ENCODE measurements at places on chromosomes 1 and 21.

- no peak for DNase-seq
These were observed 37.8 kb upstream of the IRF2BP2 start for GRCh38 chr1:234647758-234648157.

GRCh38 chr1:94804442-94804837, 15.7 kb upstream of the SLC44A3 start:
- no peak for DNase-seq

DNA sequence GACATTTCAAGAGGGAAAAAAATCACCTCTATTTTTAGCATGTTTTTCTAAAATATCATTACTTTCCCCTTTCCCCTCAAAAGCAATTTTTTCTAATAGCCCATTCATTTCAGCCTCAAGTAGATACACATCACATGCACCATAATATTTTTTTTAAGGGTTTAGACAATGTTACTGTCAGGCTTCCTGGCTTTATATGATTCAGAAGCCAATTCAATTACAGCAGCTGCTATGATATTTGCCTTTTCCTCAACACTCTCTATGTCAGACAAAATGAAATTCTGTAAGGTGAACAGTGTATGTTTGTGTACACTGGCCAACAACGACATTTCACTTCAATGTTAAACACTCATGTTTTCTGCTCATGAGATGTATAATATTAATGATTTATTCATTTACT, 46.5 kb downstream of the OMA1 start:
- no peak for DNase-seq

- no peak for DNase-seq
These were observed 13.5 kb downstream of the TNFSF4 start for GRCh38 chr1:173193639-173194038.

DNA sequence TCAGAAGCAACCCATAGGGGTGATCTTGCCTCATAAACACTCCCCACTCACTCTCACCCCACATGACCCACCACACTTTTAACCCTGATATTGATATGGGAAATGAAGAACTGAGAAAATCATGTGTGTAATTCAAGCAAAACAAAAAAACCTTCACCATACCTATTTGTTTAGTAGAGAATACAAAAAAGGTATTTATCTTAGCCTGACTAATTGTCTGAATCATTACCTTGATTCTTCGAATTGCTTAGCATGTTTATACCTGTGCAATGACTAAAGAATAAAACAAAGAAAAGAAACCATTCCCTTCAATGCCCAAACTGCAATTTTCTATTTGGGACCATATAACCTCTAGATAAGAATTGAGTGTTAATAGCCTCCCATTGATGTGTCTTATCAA, 1.8 kb downstream of the CLDN17 start:
- no peak for DNase-seq

- no peak for DNase-seq
These were observed 113.7 kb downstream of the RGL1 start for GRCh38 chr1:183918589-183918988.

DNA sequence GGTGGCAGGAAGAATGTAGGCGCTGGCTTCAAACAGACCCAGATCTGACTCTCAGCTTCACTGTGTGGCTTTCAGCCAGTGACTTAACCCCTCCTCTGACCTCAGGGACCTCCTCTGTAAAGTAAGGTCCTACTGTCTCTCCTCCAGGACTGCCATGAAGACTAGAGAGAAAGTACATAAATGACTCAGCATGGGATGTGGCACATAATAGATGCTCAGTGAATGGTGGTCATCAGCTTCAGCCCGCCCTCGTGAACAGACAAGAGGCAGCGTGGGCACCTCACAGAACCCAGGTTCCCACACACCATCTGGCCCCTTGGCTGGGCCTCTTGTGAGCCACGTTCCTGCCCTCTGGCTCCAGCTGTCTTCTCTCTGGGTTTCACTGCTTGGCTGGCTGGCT, 126.0 kb downstream of the SYF2 start:
- DNase-seq = no peak

GRCh38 chr1:50424045-50424883, 1.0 kb upstream of the DMRTA2 start:
- no peak for DNase-seq

DNA sequence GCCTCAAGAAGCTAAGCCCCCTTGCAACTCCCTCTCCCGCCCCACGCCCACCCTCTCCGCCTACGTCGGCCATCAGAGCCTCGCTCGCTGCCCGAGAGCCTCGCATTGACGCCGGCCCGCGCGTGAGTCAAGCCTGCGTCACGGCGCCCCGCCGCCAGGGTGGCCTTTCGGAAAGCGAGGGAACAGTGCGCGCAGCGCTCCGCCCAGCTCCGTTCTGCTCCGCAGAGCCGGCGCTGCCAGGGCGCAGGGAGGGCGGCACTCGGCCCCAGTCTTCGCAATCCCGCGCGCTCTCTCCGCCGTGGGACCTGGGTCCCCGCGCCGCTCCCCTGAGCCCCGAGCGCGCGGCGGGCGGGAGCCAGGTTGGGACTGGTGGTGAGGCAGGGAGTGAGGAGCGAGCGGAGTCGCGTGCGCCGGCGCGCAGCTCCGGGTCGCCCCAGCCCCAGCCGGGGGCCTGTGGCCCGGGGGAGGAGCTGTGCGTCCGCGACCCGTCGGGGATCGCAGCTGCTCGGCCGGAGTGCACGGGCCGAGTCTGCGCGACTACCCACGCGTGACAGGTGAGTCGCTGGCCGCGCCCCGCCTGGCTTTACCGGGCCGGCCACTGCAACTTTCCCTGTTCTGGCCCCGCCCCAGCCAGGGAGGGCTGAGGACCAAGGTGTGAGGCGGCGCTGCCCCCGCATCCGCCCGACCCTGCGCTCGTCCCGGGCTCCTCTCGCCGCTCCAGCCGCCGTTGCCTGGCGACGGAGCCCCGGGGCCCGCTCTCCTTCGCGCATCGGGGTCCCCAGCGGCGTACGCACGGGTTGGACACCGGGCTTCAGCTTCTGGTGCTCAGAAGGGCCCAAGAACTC, at the start of gene SLC6A17:
Gene SLC6A17, plus strand, starts transcription at position 165 of the 845 bp plus-strand sequence. CDS start 16,436 bp downstream, outside the sequence.
- DNase-seq = no peak

DNA sequence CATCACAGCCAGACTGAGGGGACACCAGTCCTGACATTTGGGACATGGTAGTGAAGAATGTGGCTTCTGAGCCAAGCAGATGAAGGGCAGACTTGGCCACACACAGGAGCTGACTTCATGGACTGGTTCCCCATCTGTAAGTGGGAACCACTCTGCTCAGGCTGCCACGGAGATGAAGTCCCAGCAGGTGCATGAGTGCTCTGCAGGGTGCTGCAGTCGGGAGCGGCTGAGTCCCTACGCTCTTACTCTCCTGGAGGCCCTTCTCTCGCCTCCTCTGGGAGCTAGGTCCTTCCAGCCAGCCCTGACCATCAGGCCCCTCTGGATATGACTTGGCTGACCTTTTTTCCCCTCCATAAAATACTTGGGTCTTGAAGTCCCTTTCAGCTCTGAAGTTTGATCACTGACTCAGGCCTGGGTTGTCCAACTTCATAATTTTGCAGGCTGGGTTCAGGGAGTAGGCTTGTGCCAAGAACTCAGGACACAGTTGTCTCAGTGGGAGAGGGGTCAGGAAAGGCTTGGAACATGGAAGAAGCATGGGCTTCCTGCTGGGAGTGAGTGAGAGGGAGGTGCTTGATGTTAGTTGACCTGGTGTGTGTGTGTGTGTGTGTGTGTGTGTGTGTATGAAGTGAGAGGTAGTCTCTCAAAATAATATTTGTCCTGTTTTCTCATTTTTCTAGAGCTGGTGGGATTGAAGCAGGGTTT, 21.0 kb upstream of the EPS8L3 start:
- no peak for DNase-seq

DNA sequence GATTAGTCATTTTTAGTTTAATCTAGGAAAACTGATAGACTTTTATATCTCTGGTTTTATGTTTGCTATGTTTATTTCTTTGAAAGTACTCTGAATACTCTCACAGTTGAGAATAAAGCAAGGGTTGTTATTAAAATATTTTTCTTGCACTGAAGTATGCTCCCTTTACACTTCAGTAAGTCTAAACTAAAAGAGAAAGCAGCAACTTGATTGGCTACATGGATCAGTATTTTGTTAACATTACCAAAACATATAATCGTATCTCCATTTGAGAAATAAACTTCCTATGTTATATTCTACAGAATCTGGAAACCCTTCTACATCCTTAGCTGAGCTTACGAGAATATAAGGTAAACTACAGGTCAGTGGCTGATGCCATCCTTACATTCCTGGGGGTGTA, 149.5 kb upstream of the HP1BP3 start:
- DNase-seq = no peak

DNA sequence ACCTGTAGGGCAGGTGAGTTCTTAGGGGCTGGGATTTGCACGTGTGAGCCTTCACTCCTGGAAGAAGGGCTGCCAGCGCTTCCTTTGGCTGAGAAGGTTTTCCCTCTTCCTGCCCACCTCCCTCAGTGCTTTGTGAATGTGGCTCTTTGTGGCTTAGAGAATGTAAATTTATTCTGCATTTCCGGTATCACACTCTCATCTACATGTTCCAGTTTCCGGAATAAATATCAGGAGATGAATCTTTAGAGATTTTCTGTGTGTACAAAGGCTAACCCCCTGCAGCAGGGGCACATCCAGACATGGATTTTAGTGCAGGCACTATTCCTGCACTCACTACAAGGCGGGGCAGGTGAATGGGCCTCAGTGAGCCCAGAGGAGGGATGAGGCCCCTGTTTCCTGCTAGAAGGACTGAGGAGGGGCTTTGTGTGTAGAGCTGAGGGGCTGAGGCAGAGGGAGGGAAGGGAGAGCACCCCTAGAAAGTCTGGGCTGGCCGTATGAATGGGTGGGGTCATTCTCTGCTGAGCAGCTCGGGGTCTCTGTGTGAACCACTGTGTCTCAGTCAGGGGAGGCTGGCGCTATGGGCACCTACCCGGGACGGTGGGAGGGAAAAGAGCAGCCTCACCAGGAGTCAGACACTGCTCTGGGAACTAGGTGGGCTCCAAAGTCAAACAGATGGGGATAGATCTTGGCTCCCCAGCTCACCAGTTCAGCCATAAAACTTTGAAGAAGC, 207.5 kb downstream of the MATN1 start:
- no peak for DNase-seq

- DNase-seq = no peak
These were observed 39.3 kb downstream of the HLCS start for GRCh38 chr21:36926989-36927718.

DNA sequence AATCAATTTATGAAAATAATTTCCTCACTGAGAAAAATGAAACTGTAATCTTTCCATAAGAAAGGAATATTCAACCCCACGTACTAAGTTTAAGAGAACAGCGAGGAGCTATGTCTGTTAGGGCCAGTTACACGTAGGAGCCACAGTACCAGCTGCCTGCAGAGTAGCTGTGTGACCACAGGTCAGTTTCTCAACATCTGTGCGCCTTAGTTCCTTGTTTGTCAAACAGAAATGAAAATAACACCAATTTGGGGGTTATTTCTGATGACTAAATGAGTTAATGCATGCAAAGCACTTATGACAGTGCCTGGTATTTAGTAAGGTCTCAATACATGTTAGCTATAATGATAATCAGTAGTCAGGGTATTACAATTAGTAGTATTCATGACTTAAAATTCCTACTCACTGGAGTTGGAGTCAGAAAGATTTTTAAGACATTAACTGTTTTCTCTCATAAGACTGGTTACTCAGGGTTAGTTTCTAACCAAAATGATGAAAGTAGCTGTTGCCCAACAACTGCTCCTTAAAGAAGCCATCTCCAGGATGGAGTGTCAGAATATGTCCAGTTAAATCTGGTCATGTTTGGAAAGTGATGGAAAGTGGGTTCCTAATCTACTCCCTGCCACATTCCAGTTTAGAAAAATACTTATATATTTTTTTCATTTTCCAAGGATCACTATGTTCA, 85.8 kb upstream of the ZNF648 start:
- DNase-seq = no peak

GRCh38 chr1:26799479-26800142, 11.9 kb downstream of the PIGV start:
- no peak for DNase-seq

- DNase-seq = no peak
These were observed 379.1 kb downstream of the SIPA1L2 start for GRCh38 chr1:232250838-232251237.

DNA sequence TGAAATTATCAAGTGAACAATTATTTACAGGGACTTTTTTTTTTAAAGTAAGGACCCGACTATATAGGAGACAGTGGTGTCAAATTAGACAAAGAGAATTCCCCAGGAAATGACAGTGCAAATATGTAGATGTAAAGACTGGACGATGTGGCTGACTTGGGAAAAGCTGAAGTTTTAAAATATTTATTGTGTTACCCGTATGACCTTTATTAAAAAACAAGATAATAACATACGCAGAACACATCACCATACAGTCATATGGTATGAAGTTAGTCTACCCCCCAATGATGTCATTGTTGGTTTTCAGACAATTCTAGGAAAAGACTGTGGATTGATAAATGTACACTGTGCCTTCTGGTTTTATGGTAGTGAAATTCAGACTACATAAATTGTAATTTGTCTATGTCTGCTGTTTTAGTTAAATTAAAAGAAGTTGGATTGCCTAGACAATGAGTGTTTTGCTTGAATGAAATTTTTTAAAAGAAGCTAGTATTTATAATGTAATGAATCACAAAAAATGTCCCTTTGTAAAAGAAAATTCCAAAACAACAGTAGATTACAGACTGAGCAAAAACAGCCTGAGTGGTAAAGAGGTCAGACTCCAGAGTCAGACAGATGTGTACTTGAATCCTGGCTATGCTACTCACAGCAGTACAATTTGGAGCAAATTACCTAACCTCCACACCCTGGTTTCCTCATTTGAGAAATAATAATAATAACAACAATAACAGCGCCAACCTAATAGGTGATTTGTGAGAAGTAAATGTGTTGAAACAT, 15.5 kb upstream of the PDC start:
- DNase-seq = no peak

- no peak for DNase-seq
These were observed 6.6 kb downstream of the PEX10 start for GRCh38 chr1:2405588-2406295.
